CD4-positive, alpha-beta T cell treated with Interleukin-2 at 100 ng/mL for 4 hours (primary cell): ENCODE measurements at places on chromosomes 12 and 14.
A peak's percentile ranks its signal among the peaks of the same experiment; 100 is the strongest.

DNA sequence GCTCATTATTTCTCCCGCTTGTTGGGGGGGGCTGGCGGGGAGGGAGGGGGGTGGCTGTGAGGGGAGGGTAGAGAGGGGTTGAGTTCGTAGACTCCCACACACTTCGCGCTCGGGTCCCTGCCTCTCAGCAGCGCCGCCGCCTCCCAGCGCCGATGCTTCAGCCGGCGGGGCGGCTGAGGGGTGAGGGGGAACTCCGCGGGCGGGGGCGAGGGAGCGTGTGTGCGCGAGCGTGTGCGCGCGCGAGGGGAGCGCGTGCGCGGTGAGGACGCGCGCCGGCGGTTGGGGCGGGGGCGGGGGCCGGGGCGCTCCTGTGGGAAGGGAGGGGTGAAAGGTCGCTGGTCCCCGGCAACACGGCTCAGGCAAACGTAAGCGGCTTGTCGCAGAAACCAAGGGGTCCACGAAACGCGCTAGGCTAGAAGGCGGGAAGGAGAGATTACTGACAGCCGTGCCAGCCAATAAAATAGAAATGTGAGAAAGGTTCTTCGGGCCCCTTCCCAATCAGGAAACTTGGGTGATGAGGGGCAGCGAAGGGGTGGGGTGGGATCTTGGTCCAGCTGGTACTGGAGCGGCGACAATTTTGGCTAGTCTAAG lies 343 bp upstream of the NOVA1 start:
- DNase-seq = no peak

DNA sequence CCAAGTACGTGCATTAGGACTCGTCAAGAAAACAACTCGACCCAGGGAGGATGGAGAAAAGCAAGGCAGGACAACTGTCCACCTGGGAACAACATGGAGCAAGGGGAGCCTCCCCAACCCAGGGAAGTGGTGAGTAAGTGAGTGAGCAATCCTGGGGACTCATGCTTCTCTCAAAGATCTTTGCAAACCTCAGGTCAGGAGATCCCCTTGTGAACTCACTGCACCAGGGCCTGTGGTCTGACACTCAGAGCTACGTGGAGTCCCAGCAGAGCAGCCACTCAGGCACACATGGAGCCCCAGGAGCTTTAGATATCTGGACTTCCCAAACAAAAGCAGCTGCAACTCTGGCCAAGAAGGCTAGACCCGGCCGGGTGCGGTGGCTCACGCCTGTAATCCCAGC lies 12.2 kb upstream of the OR5AU1 start:
- DNase-seq = no peak

- DNase-seq = no peak
These were observed 16.1 kb downstream of the AICDA start for GRCh38 chr12:8596561-8596960.

GRCh38 chr12:45669093-45669492 lies 60.4 kb upstream of the ARID2 start:
- DNase-seq = peak; percentile 20

DNA sequence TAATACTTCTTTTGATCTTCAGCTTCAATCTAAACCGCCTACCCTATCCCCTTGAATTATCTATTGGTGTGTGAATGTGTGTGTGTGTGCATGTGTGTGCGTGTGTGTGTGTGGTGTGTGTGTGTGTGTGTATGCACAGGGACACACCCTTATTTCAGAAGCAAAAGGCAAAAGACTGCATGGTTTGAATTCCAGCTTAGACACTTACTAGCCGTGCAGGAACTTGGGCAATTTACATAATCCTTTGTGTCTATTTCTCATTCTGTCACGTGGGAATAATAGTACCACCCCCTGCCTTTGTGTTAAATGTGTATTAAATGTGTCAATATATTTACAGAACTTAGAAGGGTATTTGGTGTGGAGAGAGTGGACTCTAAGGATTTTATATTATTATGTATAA lies 251.7 kb downstream of the TMEM132C start:
- no peak for DNase-seq

DNA sequence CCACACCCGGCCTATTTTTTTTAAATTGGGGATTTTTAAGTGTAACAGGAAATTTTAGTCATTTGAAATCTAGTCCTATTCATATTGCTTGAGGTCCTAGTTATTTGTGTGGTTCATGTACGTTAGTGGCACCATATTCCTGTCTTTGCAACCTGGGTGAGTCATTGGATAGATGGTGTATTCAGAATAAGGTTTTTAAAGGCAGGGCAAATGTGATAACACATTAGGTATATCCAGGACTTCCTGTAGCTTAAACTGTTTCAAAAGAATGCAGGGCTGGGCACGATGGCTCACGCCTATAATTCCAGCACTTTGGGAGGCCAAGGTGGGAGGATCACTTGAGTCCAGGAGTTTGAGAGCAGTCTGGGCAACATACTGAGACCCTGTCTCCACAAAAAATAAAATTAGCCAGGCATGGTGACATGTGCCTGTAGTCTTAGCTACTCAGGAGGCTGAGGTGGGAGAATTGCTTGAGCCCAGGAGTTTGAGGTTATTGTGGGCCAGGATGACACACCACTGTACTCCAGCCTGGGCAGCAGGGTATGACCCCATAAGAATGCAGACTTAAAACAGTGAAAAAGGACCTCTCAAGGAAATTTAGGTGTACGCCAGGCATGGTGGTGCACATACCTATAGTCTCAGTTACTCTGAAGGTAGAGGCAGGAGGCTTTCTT lies 8.1 kb downstream of the ATP6V0A2 start:
- DNase-seq = no peak

- no peak for DNase-seq
These were observed 11.1 kb downstream of the TXNRD1 start for GRCh38 chr12:104226672-104227071.

- no peak for DNase-seq
These were observed 145.5 kb downstream of the SLC6A15 start for GRCh38 chr12:84767079-84767478.

GRCh38 chr12:58346032-58346632 lies 404.8 kb downstream of the ATP23 start:
- DNase-seq = peak; percentile 18

DNA sequence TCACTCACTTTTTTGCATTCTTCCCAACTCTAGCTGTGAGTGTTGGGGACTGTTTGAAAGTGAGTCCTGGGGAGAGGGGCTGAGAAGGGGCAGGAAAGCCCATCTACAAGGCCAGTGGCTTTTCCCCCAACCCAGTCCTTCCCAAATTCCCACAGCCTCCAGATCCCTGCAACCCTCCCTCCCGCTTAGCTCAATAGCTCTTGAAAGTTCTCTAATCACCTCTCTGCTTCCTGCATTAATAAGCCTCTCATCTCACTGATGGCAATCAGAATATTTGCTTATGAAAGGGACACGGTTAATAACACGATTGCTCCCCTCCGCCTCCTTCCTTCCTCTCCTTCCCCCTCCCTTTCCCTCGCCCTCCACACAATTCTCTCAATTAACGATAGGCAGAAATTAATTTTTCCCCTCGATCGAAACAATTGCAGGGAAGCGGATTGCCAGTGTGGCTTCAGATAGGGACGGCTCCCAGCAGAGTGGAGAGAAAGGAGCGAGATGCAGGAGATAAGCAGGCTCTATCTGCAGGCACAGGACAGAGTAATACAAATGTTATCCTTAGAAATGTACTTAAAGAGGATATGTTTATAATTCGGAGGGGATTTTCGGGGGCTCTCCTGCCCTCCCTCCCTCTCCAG lies 15.1 kb upstream of the GPATCH2L start:
- no peak for DNase-seq

- DNase-seq = no peak
These were observed 10.0 kb downstream of the INF2 start for GRCh38 chr14:104699426-104699748.
